ENCODE measurements at places on chromosomes 7 and 10.

DNA sequence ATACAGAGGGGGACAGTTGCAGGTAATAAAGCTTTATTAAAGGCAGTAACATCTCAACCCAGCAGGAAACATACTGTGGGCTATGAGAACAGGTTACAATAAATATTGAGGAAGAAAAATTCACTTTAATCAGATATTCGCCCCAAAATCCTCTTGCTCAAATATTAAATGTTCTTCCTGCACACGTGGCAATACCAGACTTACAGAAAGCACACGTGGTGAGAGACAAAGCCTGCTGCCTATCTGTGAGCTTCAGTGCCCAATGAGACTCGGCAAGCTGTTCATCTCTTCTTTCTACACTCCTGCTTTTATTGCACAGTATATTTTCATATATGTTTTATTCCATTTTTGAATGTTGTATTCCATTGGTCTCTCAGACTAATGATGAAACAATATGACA lies 113.2 kb downstream of the OR13A1 start:
- no peak for DNase-seq

DNA sequence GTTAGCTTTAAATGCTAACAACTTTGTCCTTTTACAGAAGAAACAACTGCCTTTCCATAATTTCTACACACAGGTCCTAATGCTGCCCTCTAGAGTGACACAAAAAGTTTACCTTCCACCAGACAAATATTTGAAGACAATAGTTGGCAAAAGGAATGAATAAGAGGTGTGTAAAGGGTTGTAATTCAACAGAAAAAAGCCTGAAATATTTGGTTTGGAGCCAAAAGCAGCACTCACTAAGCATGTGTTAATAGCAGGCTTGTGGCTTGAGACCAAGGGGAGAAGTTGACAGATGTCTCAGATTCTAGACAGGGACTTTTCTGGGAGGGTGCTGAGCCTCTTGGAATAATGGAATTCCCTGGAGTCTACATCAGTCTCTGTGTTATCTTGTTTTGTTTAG lies 156.2 kb upstream of the GALNT17 start:
- no peak for DNase-seq

DNA sequence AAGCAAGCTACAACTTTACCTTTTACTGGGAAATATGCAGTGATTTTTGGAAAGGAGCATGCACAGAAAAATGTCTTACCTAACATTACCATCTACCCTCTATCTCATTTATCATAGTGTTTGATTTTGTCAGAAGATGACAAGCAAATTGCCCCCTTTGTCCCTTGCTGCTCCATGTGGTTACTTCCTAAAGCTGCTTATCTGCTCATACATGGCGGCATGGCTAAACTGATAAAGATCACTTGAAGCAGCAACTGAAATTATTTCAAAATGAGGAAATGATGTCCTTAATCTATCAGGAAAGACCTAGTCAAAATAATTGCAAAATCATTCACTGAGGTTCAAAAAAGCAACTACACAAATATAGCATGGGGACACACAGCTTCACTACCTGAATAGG lies 1198.5 kb upstream of the SORCS1 start:
- DNase-seq = peak; percentile 84

DNA sequence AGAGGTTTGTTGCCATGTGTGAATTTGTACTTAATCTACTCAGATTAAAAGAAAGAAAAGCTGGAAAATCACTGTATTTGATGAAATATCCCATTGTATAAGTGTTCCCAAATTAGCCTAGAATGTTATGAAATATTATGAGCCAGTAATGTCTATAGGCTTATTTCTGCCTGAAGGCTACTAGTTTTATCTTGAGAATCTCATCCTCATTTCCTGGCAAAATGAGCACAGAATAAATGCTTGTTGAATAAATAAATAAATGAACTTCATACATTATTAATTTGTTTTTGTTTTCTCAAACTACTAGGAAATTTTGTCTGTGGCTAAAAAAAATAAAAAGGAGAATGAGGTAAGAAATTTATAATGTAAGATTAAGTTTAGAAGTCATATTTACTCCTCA lies 25.5 kb downstream of the HELLS start:
- DNase-seq = no peak

DNA sequence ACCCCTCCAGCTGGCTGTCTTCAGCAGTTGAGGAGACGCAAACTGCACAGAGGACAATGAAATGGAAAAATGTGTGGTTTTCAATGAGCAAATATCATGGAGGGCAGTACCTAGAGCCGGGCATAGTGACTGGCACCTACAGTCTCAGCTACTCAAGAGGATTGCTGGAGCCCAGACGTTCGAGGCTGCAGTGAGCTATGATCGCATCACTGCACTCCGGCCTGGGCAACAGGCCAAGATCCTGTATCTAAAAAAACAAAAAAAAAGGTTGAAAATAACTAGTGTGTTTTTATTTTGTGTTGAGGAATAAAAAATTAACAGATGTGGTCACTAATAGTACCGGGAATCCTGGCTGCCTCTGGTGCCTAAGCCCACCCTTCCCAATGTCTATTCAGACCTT lies 345.5 kb downstream of the GALNT17 start:
- DNase-seq = no peak

GRCh38 chr7:47636433-47637175 lies 54.7 kb upstream of the TNS3 start:
- no peak for DNase-seq

DNA sequence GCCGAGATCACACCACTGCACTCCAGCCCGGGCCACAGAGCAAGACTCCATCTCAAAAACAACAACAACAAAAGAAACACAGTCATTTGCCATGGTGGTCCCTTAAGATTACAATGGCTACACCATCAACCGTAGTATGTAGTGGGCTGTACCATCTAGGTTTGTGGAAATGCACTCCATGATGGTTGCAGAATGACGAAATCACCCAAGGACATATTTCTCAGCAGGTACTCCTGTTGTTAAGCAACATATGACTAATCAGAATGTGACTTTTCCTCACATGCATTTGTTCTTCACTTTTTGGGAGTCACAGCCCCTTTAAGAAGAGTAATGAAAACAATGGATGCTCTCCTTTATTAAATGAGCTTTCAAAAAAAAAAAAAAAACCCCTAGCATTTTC lies 11.0 kb downstream of the SVIL start:
- DNase-seq = no peak

DNA sequence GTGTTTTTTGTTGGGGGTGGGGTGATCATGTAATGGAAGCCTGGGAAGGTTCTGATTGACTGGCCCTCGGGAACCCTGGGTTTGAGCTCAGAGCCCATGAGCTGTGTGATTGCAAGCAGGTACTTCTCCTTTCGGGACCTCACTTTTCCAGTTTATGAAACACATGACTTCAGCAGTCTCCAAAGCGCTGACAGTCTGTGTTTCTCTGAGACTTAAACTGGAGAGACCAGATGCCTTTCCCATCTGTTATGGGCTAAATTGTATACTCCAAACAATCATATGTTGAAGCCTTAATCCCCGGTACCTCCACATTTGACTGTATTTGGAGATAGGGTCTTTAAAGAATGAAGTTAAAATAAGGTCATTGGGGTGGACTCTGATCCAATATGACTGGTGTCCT lies 493.6 kb downstream of the GALNT17 start:
- DNase-seq = no peak

- peak; percentile 61 for DNase-seq
These were observed 2.4 kb downstream of the TLL2 start for GRCh38 chr10:96511044-96511945.

DNA sequence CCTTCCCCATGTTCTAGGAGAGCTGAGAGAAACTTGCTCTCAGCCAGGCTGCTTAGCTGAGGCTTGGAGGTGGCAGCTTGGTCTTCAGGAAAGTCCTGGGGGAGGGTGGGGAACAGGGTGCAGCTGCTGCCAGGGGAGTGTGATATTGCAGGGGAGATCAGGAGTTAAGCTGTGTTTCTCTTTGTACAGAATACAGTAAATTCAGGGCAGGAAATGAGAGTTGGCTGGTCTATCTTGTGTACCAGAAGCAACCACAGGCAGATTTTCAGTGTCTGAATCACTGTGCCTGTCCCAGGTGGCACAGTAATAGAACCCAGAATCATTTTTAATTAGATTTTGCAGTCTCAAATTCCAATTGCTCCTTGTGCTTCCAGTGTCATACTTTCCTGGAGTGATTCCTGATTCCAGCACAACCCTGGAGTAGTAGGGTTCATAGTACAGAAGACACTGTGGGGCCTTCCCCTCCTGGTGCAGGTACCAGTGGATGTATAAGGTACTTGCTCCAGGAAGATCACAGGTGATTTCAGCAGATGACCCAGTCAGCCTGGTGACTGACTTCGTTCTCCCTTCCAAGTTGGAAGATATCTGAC lies 94.0 kb upstream of the TARP start:
- DNase-seq = peak; percentile 65

DNA sequence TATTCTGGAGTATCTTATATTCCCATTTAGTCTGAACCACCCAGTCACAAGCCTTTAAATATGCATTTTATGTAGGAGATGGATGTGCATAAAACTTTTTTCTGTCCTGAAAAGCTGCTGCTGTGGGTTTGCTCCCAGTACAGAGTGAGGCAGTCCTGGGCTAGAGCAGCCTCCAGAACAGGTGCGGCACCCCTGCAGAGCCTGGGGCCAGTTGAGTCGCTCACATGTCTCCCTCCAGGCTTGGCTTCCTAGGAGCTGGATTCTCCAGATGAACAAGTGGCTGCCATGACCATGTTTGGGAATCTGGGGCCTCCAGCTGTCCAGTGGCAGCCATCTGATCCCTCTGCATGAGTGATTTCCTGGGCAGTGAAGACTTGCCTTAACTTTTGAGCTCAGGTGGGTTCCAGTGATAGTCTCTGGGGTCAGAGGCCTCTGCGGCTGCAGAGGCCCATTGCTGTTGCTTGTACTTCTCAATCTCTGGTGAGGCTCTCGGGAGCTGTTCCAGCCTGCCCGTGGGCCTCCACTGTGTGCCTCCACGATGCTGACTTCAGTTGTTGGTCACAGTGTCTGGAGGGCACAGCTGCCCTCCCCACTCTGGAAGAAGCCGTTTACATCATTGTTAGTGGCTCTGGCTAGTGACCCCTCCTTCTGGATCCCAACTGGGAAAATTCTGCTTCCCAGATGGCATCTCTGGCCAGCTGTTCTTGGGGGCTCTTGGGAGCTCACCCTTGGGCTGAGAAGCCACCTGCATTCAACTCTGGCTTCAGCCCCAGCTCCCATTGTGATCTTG lies 120.4 kb downstream of the EMX2 start:
- no peak for DNase-seq

DNA sequence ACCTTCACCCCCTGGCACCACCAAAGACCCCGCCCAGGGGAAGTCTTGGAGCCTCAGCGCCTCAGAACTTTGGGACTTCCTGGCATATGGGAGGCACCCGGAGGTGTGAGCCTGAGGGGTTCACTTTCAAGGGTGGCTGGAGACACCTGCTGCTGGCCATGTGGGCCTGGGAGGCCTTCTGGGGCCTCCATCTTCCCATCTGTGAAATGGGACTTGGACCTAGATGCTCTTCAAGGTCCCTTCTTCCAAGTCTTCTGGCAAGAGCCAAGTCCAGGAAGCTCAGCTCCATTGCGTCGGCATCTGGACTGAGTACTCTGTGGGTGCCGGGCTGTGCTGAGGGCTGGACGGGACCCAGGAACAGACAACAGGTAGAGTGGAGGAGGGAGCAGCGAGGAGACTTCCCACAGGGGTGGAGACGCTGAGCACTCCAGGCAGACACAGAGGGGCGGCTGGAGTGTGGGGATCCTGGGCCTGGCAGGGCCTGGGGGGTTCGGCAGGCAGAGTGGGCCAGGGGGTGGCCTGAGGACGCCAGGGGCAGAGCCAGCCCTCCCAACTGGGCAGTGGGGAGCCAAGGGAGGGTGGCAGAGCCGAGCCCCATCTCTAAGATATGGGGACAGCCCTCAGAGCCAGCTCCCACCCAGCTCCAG lies 9.3 kb upstream of the LFNG start:
- no peak for DNase-seq

DNA sequence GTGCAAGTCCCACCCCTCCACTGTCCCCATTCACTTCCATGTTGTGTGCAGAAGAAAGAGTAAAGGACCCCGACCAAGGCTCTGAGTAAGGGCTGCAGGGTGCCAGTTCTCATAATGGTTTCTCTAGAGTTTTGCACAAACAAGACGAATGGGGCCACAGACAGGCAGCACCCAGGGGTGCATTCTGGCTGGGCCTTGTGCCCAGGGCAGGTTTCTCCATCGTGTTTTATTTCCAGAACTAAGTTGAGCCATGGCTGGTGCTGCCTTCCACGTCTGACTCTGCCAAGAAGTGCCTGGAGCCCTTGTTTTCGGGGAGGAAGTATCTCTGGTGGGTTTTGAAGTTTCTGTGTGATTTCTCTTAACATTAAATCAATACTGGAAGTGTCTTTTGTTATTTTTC lies 95.0 kb upstream of the SDK1 start:
- DNase-seq = no peak

DNA sequence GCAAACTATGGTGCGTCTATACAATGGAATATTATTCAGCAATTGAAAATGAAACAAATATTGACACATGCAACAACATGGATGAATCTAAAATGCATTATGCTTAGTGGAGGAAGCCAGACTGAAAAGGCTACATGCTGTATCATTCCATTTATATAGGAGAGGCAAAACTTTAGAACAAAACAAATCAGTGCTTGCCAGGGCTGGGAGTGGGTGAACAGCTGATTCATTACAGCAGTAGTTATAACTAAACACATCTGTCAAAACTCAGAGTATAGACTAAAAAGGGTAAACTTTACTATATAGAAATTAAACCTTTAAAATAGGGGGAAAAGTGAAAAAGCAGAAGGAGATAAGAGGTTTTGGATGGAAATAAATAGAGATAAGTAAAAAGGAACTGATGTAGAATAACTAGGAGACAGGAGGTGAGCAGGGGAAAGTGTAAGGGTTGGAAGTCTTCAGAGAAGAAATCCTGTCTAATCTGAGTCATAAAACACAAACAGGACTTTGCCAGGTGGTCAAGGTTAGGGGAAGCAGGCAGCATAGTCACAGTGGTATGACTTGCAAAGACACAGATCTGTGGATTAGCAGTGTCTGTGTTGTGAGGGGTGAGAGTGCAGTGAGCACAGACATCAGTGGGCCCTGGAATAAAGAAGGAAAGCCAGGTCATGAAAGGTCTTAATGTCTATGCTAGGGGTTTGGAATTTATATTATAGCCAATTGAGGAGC lies 349.8 kb downstream of the PHTF2 start:
- DNase-seq = no peak

DNA sequence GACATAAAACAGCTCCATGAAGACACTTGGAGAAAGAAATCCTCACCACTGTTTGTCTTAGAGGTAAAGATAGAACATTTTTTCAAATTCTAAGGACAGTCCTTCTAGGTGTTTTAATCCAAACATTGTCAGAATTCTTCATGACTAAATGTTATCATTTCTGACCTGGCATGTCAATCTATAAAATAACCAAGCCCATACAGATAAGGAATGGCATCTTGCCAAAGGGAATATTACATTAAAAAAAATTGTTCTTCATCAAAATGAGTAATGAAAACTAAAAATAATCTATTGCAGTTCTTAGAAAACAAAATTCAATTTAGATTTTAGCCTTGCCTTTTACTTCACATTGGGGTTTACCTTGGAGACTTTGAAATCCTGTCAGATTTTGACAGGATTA lies 33.6 kb downstream of the DGKB start:
- no peak for DNase-seq

DNA sequence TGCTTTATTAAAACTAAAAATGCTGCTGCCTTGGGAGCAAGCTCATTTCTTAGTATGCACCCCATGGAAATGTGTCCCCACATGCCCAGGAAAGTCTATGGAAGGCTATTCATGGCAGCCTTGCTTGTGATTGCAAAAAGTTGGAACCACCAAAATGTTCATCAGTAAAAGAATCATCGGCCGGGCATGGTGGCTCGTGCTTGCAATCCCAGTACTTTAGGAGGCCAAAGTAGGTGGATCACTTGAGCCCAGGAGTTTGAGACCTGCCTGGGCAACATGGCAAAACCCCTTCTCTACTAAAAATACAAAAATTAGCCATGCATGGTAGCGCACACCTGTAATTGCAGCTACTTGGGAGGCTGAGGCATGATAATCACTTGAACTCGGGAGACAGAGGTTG lies 79.8 kb downstream of the ARHGAP22 start:
- no peak for DNase-seq

All from hematopoietic multipotent progenitor cell treated with erythropoietin and hydrocortisone succinate and interleukin-3 and kit ligand, for 4 days (in vitro differentiated cells).